ENCODE measurements at places on chromosomes 2 and 18.
A peak's percentile ranks its signal among the peaks of the same experiment; 100 is the strongest.

GRCh38 chr2:59884166-59884565, 669.3 kb downstream of the BCL11A start:
- no peak for DNase-seq

DNA sequence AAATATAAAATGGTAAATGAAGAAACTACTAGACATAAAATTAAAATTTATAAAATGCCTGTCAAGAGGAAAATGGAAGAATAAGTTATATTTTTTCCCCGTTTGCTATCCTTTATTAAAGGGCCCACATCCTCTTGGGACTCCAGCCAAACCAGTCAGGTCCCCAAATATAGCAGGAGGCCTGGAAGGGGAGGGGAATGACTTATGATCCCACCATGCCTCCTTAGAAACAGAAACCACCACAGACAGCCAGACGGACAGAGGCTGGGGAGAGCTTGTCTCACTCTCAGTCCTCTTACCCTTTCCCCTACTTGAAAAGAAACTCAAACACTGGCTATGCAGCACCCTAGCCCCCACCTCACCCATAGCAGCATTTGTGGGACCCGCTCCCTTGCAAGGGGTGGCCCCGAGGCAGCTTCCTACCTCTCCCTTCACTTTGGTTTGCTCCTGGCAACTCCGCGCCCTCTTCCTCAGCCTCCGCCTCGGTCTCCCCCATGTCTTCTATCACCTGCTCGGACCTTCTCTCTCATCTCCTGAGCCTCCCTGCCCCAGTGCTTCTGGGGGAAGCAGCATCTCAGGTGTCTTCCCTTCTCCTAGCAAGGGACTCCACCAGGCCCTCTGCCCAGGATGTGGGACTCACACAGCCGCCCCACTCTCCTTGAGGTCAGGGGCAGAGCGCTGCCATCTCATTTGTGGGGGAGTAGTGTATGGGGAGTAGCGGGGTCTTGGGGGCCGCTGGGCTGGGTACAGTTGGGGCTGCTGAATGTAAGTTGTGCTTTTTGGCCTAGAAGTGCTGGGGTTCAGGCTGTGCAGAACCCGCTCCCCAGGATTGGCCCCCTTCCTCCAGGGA, 37.4 kb upstream of the ANKRD62 start:
- no peak for DNase-seq

DNA sequence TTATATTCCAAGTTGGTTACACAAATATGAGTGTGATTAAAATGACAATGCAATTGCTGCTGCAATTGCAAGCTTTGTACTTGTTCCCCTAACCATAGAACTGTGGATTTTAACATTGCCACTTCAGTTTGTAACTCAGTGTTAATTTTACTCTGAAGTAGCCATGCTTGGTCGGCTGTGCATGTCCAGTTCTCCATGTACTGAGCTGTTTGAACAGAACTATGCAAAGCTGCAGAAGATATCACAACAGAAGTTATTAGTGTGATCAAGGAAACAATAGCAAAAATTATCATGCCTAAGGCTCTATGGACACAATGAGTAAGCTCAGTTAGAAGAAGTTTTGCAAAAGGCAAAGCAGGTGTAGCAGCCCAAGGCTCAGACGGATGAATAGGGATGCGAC, 45.3 kb downstream of the CXCR4 start:
- DNase-seq = no peak

GRCh38 chr2:39661826-39662225, 3.9 kb upstream of the TMEM178A start:
- no peak for DNase-seq

- no peak for DNase-seq
Observed at GRCh38 chr2:213150315-213151097, 906 bp downstream of the IKZF2 start.

- DNase-seq = no peak
Observed at GRCh38 chr2:167776359-167776758, 471.0 kb downstream of the STK39 start.

DNA sequence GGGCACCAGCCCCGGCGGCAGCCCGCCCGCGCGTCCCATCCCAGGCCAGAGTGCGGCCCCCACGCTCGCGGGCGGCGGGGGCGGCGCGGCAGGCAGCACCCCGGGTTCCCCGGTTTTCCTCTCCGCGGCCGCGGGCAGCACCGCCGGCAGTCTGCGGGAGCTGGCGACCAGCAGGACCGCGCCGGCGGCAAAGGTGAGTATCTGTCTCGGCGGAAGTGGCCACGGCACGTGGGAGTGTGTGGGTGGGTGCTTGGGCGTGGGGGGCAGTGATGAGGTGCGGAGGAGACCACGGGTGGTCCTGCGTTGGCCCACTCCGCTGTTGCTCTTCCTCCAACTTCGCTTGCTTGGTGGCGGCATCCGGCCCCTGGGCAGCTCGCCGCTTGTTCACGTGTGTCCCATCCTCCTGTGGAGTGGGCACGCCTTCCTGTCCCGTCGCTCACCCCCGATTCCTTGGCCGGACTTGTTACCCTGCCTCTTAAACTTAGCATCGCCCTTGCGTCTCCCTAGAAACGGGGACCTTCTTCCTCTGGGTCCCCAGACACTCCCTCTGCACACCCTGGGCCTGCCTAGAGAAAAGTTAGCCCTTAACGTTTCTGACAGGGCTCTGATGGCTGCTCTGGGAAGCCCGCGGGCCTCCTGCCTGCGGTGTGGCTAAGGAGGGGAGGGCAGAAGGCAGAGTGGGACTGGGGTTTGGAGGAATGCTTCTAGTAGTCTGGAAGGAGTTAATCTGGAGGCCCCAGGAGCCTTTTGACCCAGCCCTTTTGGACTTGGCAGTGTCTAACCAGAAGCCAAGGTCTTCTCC, 1.1 kb downstream of the SH3RF3 start:
- DNase-seq = no peak

DNA sequence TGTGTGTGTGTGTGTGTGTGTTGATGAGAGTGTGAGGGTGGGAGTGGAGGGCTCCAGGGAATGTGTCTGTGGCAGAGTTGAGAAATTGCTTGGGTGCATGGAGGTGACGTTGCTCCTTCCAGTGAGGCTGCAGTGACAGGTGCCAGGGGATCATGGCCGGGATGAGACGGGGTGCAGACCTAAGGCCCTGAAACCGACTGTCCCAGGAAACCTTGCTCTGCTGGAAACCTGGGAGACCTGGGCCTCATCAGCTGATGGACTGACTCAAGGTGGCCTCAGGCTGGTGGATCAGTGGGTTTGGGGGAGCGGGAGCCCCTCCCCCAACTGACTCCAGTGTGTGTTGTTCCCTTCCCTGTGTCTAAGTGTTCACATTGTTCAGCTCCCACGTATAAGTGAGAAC, 56.6 kb downstream of the INHBB start:
- DNase-seq = no peak

GRCh38 chr2:150572961-150573395, 85.5 kb upstream of the RND3 start:
- no peak for DNase-seq

- DNase-seq = no peak
Observed at GRCh38 chr2:163713534-163714311, 22.1 kb downstream of the FIGN start.

- DNase-seq = no peak
Observed at GRCh38 chr2:15155959-15156574, 405.1 kb downstream of the NBAS start.

- DNase-seq = peak; percentile 42
Observed at GRCh38 chr2:224038049-224038829, 847 bp downstream of the SERPINE2 start.

DNA sequence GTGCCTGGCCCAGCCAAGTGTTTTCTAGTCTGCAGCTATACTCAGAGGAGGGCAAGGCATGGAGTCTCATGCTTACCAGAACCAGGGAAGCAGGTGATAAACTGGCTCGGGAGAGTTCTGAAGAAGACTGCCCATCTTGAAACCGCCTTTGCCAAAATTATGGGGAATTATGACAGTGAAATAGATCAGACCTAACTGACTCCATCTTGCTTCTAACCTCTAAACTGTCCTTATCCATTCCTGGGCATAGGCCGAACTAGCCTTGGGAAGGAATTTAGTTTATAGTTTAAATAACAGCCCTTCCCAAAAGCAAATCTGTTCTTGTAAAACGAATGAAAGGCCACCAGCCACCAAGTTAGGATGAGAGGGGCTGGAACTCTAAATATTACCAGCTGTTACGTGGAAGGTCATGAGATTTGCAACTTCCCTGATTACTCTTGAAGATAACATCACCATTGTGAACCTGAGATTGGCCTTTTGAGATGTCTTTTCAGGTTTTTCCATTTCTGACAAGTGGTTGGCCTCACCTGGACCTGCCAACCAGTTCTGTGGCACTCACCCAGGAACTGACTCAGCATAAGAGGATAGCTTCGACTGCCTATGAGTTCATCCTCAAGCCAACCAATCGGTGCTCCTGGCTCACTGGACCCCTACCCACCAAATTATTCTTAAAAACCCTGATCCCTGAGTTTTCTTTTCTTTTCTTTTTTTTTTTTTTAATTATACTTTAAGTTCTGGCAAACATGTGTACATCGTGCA, 23.4 kb downstream of the CHCHD5 start:
- DNase-seq = no peak

GRCh38 chr2:101758001-101758400, 60.5 kb downstream of the MAP4K4 start:
- DNase-seq = no peak

GRCh38 chr2:118801151-118801550, 46.3 kb downstream of the EN1 start:
- DNase-seq = no peak

DNA sequence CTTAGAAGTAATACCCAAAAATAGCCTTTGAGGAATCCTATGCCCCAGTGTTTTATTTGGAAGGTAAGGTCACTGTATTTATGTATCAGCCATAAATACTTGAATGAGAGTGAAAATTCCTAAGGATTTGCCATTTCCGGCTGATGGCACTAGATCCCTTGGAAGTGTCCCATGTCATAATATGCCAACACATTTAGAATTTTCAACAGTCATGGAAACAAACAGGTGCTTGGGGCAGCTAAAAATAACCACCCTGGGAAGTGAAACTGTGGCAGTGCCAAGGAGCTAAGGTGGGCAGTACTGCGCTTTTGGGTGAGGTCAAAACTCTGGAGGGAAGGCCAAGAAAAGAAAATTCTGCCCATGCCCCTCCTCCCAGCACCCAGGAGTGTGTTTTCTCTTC, 80.2 kb downstream of the TCF7L1 start:
- no peak for DNase-seq

- no peak for DNase-seq
Observed at GRCh38 chr2:144190908-144191605, 328.9 kb downstream of the ZEB2 start.

GRCh38 chr2:212549463-212549862, 10.9 kb upstream of the ERBB4 start:
- peak; percentile 70 for DNase-seq

DNA sequence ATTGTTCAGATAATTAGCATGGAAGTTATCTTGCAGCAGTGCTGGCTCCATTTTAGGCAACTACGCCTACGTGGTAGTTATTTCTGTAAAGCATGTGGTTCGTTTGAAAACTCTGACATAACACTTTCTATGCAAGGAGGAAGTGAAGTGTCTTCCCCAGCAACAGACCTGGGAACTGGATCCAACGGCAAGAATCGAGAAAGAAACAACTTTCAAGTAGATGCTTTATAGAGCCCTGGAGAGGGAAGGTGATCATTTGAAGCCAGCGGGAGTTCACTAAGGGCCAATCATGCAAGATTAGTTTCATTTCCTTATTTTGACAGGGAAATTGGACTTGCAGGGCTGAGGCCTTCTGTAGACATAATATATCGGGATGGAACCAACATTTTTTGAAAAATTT, 218.3 kb downstream of the ACKR3 start:
- DNase-seq = no peak

- no peak for DNase-seq
Observed at GRCh38 chr2:145666552-145666951, 1146.6 kb upstream of the ZEB2 start.

GRCh38 chr2:183604065-183604464, 479.8 kb downstream of the NUP35 start:
- peak; percentile 26 for DNase-seq

- DNase-seq = no peak
Observed at GRCh38 chr2:44116319-44116718, 52.4 kb upstream of the PPM1B start.

GRCh38 chr2:233435436-233436190, 81.3 kb downstream of the DGKD start:
- no peak for DNase-seq

- no peak for DNase-seq
Observed at GRCh38 chr2:4693266-4693665, 989.9 kb downstream of the DCDC2C start.

- DNase-seq = no peak
Observed at GRCh38 chr18:46098616-46098933, 479 bp upstream of the ATP5F1A start.

- no peak for DNase-seq
Observed at GRCh38 chr2:216078776-216079175, 2.8 kb downstream of the PECR start.

- no peak for DNase-seq
Observed at GRCh38 chr2:132941296-132942020, 271.5 kb upstream of the LYPD1 start.

DNA sequence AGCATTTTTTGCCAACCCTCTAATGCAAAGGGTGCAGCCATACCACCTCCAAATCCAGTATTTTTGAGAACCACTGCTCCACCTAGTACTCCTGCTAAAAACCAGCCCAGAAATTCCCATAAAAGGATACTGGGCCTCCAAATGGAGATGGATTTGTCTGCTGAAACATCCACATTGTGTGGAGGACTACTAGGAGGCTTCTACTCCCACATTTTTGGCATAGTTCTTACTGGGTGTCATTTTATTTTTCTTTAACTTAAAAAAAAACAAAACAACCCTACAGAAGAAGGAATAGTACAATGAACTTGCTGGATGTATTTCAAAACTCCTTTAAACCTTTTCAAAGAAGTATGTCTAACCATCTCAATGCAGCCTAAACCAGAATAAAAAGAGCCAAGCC, 219.2 kb downstream of the SRBD1 start:
- DNase-seq = no peak

GRCh38 chr2:99485411-99485810, 4.4 kb downstream of the REV1 start:
- no peak for DNase-seq

DNA sequence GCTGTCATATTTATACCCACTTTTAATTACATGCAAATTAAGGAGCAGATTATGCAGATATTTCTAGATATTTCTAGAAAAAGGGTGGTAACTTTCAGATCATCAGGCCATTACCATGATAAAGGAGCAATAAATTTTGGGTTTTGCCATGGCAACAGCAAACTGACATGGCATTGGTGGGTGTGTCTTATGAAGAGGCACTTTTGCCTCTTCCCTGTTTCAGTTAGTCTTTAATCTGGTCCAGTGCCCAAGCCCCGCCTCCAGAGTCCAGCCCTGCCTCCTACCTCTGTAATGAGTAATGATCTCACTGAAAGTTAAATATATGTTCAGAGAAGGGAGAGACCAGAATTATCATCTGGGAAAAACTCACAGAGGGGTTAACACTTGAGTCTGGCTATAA, 124.8 kb downstream of the SCG2 start:
- DNase-seq = no peak

DNA sequence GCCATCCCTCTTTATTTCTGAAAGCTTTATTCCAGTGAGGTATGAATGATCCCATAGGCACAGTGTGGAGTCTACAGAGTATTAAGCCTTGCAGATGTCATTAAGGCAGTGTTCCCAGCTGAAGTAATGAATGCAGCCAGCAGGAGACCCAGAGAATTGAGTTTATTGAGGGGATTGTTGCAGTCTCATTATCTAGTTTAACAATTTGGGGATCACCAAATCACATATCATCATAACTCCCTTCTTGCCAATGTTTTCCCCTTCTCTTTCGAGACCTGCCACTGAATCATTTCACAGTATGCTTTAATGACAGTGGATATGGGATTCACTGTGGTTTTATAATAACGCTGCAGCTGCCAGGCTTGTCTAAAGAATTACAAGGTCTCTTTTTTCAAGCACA, 249.3 kb upstream of the FSHR start:
- no peak for DNase-seq

GRCh38 chr2:37324536-37324785, 172 bp downstream of the PRKD3 start:
- no peak for DNase-seq
